Placental epithelial cell (primary cell): ENCODE measurements at places on chromosomes 6 and 20. TPM values are rescaled to one million over a fixed set of nuclear protein-coding genes. Genes with fewer than 3 reads are reported as not detected.

CAGE1 gene
- total RNA-seq: 0.22 TPM in 1 of 2 replicates, not detected in the other

LAMA2 gene
- total RNA-seq: 0.65 and 0.79 TPM in 2 replicates

PRL gene
- not detected in 2 replicates for total RNA-seq

GRIK2 gene
- total RNA-seq: 1.2 TPM in 1 of 2 replicates, not detected in the other

ALDH8A1 gene
- total RNA-seq: 0.11 and 1.6 TPM in 2 replicates

NFATC2 gene
- 1.2 and 5.1 TPM in 2 replicates for total RNA-seq

THBS2 gene
- total RNA-seq: 1.3 and 5.1 TPM in 2 replicates

PTCRA gene
- total RNA-seq: not detected in 2 replicates

SLC17A9 gene
- total RNA-seq: 23.2 and 25.8 TPM in 2 replicates

ESF1 gene
- 3.4 and 7.1 TPM in 2 replicates for total RNA-seq

LTB gene
- total RNA-seq: not detected in 2 replicates

SLC22A3 gene
- 2.7 and 15.7 TPM in 2 replicates for total RNA-seq
